ENCODE measurements at places on chromosomes 2 and 18.
A peak's percentile ranks its signal among the peaks of the same experiment; 100 is the strongest.

DNA sequence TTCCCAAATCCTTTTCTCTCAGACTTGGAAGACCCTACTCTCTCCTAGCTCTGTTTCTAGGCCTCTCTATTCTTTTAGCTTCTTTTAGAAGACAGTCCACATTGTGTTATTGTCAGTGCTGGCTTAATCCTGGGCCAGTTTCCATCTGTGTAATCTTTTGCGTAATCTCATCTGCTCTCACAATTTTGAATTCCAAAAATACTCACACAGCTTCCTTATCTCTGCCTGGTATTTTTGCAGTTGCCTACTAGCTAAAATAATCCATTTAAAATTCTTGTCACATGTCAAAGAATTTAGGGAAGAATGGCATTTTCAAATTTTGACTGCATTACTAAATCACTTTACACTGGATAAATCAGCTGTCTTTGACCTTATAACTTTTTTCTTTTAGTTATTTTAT, 200.6 kb upstream of the MEX3C start:
- no peak for DNase-seq

GRCh38 chr2:102523651-102524050, 50.6 kb downstream of the SLC9A4 start:
- DNase-seq = no peak

- no peak for DNase-seq
Observed at GRCh38 chr2:101728865-101729264, 31.4 kb downstream of the MAP4K4 start.

DNA sequence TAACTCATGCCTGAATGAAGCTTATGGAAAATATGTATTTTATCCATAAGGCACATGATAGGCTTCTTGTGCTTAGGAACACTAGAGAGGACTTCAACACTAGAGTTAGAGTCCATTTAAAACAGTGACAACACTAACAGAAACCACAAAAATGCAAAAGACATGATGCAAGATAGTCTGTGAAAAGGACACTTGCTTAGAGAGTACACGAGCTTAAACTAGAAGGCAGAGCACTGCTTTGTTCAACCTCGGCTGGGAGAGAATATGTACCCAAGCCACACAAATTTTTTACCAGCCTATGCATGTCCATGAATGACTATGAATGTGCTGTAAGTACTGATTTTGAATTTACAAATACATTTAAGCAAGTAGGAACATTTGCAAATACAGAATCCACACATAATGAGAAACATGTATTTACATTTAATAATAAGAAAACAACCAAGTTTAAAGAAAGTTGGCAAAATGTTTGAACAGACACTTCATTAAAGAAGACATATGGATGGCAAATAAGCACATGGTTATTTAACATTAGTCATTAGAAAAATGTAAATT, 130.6 kb downstream of the SPOPL start:
- DNase-seq = no peak

DNA sequence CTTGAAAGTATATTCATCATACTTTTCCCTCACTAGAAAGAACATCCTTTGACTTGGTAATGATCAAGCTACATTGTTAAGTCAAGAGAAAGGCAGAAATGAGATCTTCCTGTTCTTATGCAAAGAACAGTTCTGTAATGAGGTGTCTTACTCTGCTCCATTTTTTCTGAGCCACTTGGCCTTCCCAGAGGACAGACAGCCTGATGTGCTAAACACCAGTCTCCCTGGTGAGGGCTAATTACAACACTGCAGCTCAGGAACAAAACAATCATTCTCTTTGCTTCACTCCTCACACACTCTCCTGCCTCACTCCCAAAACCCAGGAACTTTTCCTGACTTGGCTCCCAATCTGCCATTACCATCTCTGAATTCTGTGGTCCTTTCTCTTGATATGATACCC, 25.6 kb downstream of the TACR1 start:
- no peak for DNase-seq

DNA sequence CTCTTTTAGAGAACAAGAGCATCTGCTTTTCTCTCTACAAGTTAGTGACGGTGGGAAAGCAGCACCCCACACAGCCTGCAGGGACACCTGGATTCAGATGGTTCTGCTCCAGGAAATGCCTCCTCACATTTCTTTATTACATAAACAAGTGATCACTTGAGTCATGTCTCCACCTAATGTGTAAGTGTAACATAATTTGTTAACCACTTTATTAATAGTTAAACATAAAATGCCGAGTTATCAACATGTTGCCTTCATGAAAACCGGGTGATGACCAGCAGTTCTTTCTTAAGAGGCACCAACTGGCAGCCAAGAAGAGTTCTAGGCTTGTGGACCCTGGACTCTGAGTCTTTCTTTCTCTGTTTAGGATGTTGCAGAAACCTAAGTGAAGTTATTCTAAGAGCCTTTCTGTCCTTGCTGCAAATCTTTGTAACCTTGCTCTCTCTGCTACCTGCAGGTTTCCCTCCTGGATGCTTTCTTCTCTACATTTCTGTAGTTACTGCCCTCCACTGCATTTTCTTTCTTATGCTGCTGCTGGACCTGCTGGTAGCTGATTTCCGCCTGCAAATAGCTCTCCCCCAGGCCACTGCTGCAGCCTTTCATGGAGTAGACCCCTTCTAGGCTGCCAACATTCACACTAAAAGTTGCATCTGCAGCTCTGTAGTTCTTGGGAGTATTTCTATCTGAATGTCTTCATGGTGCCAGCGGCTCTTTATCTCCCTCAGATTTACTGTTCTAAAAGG, 24.3 kb downstream of the UPP2 start:
- no peak for DNase-seq

GRCh38 chr18:8031496-8031895, 464.4 kb downstream of the PTPRM start:
- no peak for DNase-seq

DNA sequence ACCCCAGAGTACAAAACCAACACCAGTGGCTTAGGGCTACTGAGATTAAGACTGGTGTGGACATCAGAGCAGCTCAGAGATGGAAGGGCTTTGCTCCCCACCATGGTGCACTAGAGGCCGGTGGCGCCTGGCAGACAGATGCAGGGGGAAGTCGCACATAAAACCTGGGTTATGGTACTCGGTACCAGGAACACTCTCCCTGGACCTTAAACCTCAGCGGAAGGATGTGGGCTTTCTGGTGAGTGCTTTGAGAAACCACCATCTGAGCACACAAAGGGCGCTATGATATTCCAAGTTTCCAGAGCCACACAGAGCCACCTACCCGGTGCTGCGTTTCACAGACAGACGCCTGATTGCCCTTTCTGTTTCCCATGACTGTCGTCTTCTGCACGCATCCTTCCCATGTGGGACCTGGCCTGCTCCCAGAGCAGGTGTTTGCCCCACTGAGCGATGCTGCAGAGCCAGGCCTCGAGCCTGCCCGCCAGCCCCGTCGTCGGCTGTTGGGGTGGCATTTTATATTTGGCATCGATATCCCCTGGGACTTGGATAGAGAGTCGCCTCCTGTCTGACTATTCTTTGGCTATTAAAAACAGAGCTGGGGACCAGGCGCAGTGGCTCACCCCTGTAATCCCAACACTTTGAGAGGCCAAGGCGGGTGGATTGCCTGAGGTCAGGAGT, 89.5 kb upstream of the ODC1 start:
- no peak for DNase-seq

DNA sequence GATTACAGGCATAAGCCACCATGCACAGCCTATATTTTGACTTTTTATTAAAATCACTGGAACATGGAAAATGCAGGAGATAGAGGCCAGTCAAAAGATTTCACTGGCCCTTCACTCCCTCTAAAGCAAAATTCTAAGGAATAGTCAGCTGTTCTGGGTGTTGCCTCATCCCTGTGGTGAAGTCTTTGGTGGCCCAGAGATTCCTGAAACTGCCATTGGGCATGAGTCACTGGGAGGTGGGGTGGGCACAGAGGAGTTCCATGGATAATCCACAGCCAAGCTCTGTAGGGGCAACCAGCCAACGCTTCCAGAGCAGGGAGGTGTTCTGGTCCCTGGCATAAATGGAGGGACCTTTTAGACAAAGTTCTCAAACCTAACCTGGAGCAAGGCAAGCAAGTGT, 89.7 kb upstream of the TTC39C start:
- DNase-seq = no peak

- DNase-seq = no peak
Observed at GRCh38 chr2:584863-585823, 92.1 kb downstream of the TMEM18 start.

- DNase-seq = no peak
Observed at GRCh38 chr2:268323-268722, 3.6 kb downstream of the ACP1 start.

- DNase-seq = no peak
Observed at GRCh38 chr2:67158718-67159117, 238.4 kb upstream of the ETAA1 start.

- DNase-seq = no peak
Observed at GRCh38 chr2:16725549-16725948, 59.9 kb upstream of the CYRIA start.

GRCh38 chr2:100252811-100253698, 69.2 kb downstream of the LONRF2 start:
- DNase-seq = no peak

DNA sequence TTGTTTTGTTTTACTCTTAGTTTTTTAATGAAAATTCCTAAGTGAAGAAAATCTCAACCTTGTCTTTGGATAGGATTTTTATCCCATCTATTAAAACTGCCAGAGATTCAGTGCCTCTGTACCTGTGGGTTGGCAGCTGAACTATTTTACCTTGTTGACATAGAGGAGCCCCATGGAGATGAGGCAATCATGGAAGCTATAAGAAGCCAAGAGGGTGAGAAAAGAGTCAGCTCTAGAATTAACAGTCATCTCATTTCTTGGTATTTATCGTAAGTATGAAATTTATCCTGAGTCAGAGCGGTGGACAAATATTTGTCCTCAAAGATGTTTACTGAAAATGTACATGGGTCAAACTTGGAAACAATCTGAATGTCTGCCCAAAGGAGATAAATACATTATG, 35.8 kb upstream of the PGAP1 start:
- no peak for DNase-seq

- no peak for DNase-seq
Observed at GRCh38 chr2:200431996-200432705, 77.7 kb downstream of the KCTD18 start.

DNA sequence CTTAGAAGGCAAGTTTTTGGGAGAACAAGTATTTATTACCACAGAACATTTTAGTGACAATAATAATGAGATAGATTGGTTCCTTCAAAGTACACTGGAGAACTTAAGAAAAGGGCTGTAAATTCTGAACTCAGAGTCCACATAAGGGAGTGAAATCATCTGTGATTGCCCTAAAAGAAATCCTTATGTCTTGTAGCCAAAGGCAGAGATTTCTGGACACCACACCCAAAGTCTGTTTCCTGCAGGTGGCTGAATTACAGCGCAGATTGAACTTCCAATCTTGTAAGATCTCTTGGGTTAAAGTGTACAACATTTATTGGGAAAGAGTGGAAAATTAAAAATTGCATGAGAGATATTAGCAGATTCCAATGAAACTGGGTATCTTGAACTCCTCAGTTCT, 143.8 kb downstream of the TAF4B start:
- DNase-seq = no peak

DNA sequence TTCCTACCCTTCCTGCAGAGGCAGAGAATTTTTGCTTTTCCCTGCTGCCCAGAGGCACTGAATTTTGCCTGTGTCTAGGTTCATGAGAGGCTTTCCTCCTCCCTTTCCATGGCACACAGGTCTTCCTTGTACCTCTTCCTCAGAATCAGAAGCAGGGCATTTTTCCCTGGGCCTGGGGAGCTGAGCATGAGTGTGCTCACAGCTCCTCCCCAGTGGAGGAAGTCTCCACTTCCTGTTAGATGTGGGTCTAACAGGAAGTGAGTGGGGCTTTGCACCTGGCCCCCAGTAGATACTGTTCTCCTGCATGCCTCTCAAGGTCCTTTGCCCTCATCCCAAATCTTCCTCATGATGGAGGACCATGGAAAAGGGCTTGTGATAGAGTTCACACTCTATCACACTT, 297.2 kb upstream of the FIGN start:
- DNase-seq = no peak

DNA sequence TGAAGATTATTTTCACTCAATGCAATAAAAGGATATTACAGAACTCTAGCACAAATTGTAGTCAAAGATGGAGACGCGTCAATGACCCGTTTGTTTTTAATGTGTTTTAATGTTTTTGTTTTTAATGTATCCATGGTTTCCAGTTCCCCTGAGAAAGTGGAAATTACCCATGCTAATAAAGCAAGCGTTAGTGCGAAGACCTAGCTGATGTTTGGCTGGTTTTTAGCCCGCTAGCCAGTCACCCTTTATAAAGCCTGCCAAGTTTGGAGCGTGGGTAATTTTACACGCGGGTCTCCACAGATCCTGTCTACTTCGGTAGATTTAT, 430 bp upstream of the CHMP1B start:
- DNase-seq = peak; percentile 54

GRCh38 chr2:197191940-197192322, 118.6 kb downstream of the ANKRD44 start:
- DNase-seq = no peak

- no peak for DNase-seq
Observed at GRCh38 chr2:234095301-234095700, 44.8 kb downstream of the SPP2 start.

- DNase-seq = no peak
Observed at GRCh38 chr2:64979744-64980143, 9.5 kb upstream of the SLC1A4 start.

DNA sequence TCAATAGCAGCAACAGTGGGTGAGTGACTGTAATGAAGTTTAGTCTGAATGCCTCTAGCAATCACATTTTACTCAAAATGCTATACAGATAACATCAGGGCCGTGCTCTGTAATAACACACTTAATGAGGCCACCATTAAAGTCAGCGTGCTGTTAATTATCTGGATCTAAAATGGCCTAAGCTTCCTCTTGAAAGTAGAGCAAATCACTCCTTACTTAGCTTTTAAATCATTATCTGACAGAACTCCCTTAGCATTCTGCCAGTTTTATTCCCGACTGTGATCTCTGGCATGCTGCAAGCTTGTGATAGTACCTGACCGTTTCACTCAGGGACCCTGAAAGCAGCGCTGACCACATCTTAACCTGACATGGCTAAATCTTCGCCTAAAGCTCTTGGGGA, 9.0 kb downstream of the RPS7 start:
- no peak for DNase-seq

GRCh38 chr2:17543131-17543660, 2.7 kb downstream of the VSNL1 start:
- no peak for DNase-seq

DNA sequence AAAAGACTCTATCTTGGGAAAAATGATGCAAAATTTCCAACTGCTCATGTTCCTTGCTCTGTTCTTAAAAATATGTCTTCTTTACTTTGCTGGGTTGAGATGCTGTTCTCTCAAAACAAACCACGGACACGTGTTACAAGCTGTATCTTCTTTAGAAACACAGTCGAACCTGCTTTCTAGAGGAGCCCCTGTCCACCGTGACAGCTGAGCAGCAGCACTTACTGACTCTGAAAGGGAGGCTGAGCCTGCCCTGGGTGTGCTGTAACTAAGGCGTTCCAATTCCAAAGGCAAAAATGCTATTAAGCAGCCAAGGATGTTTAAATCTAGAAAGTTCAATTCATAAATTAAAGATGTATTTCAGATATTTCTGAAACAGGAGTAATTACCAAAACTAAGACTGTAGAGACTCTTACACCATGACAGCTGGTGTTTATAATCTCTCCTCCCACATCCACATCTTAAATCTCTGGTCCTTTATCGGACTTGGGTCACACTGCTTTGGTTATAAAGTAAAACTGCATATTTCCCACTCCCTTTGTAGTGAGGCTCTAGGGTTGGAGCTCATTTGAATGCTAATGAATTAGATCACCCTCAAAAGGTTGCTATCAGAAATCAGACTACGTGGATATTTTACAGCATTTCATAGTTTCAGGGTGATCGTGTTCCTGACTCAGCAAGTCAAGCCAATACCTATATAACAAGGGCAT, 281.2 kb upstream of the LYPD1 start:
- no peak for DNase-seq

- DNase-seq = no peak
Observed at GRCh38 chr2:217887841-217888701, 114.7 kb downstream of the TNS1 start.
